ENCODE measurements at places on chromosomes 2 and 18.

DNA sequence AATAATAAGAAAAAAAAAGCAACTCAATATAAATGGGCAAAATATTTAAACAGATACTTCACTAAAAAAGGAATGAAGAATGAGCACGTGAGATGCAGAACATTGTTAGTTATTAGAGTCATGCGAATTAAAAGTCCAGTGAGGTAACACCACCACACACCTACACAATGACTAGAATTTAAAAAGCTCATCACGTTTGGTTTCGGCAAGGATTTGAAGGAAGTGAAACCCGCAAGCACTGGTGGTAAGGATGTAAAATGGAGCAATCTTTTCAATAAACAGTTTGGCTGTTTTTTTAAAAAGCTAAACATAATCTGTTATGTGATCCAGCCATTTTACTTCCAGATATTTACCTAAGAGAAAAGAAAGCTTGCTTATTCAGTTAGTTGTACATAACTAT, 1181.6 kb upstream of the CELF4 start:
- no peak for DNase-seq

DNA sequence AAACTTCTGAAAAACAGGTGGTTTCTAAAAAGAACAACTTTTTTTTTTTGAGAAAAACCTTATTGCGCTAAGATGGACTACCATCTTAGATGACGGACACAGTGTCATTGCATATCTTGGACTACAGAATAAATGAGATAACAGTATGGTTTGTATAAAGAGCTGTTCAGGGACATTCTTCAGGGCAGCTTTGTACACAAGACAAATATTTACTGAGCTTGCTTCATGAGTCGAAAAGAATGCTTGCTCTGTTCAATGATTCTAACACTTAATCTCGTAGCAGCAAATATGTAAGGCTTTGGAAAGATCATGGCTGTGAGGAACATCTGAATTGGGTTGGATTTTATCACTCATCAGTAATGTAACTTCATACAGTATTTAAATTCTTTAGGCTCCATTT, 282.5 kb upstream of the CWC22 start:
- DNase-seq = no peak

- no peak for DNase-seq
Measured at GRCh38 chr2:205683502-205684367, 1.4 kb downstream of the NRP2 start.

DNA sequence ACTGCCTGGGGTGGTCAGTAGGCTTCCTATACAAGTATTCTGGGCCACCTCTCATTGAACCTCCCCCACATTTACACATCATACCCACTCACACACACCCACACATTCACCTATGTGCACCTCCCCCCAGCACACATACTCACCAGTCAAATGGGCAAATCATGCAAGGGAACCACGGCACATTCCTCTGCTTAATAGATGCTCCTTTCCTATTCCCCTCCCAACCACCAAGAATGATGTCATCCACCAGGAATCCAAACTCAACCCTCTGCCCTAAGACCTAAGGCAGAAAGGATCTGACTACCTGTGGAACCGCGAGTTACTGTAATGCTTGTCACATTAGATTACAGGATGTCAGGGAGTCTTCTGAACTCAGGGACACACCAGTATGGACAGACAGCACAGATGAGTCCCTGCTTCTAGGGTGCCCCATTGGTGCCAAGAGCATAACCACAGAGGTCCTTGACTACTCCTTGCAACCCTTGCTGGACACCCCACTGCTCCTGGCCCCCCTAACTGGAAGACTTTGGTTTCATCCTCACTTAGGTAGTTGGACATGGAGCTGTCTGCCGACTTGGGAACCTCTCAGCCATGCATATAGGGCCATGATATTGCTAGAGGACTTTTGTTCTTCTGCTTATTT, 21.5 kb upstream of the CAB39 start:
- DNase-seq = no peak

DNA sequence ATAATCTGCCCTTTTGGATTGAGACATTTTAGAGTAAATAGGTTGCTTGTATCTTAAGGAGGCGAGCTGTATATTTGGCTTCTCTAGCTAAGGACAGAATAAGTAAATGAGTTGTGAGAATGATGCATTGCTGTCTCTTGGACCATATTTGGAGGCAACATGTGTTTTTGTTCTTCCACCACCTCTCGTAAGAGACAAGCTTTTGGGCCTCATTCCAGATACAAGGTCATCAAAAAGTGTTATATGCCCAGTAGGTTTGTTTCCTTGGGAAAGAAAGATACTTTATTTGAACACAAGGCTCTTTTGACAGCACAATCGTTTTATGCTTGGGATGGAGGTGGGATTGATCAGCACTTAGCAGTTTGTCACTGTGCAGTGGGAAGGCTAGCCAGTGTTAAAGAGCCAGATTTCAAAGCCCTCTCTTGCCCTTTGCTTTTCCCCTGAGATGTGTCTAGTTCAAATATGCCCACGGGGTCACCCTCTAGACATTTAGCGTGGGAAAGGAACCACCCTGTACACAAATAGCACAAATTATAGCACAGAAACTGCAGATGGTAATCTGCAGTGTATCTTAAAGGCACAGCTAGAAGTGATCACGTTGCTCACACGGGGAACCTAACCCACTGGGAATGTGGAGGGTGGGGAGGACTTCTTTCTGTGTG, 131.3 kb downstream of the MAP4K4 start:
- DNase-seq = no peak

DNA sequence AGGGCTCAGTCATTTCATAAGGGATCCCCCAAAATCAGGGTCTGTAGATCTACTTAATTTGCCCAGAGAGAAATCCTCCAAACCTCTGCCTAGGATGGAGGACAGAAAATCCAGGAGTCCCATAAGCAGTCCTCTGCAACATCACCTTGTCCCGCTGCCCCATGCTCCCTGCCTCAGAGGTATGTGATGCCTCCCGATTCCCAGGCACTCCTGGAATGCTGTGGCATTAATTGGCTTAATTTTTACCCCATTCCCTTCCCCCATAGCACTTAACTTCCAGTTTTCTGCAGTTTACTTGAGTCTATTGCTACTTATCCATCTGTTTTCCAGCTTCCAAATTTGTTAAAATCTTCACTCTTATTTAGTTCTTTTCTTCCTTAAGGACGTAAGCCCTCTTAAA, 91.6 kb upstream of the TSPYL6 start:
- DNase-seq = no peak

- DNase-seq = no peak
Measured at GRCh38 chr18:2466978-2467377, 104.3 kb downstream of the METTL4 start.

DNA sequence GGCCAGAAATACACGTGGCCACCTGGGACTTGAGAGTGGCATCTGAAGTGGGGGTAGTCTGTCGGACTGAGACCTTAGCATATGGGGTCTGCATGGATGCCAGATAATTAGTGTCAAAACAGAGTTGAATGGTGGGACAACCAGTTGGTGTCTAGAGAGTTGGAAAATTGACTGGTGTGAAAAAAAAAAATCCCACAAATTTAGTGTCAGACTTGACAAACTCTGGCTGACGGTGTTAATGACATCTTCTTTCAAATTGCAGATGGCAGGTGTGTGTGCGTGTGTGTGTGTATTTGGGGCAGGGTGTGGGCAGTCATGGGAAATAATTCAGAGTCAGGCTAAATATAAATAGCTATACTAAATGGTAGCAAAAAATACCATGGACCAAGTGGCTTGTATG, 365.4 kb upstream of the RGPD4 start:
- DNase-seq = no peak

GRCh38 chr2:165698444-165698884, 95.6 kb downstream of the GALNT3 start:
- DNase-seq = no peak

DNA sequence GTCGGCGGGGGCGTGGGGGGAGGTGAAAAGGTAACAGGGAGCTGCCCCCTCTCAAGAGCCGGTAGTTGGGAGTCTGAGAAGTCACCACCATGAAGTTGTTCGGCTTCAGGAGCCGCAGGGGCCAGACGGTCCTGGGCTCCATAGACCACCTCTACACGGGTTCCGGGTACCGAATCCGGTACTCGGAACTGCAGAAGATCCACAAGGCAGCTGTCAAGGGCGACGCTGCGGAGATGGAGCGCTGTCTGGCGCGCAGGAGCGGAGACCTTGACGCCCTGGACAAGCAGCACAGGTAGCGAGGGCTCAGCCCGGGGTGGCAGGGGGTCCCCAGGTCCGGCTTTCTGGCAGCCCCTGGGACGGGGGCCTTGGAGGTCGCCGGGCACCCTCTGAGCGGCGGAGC, 47.1 kb upstream of the ZNF519 start:
- no peak for DNase-seq

DNA sequence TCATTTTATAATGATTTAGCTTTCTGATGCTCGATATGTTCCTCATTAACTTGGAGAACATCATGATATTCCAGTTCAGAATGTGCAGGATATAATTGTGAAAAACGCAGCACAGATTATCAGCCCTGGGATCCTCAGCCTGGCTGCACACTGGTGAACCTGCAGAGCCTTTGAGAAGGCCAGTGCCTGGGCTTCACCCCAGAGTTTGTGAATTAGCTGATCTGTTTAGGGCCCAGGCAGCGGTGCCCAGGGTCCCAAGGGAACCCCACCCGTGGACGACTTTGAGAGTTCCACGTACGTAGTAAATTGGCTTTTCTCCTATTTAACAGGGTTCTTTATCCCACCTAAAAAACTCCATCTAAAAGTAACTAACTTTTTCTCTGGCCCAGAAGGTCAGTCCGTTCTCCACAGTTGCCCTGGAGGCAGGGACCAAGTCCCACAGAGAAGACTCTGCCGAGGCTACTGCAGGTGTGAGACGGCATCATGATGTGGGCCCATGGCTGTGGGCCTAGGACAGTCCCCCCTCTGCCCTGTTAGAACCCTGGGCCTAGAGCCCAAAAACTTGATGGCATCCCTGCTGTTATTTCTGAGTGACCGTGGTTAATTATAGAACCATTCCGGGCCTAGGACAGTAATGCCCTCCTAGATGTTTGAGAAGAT, 39.6 kb upstream of the RPL31 start:
- DNase-seq = no peak

DNA sequence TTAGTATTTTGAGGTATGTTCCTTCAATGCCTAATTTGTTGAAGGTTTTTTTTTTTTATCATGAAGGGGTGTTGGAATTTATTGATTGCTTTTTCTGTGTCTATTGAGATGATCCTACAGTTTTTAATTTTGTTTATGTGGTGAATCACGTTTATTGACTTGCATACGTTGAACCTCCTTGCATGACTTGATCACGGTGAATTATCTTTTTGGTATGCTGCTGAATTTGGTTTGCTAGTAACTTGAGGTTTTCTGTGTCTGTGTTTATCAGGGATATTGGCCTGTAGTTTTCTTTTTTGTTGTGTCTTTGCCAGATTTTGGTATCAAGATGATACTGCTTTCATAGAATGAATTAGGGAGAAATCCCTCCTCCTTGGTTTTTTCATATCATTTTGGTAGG, 23.9 kb downstream of the CLIP4 start:
- DNase-seq = no peak

- DNase-seq = no peak
Measured at GRCh38 chr2:221204699-221205098, 367.4 kb downstream of the EPHA4 start.

GRCh38 chr2:207487650-207488311, 42.0 kb upstream of the CREB1 start:
- DNase-seq = no peak

DNA sequence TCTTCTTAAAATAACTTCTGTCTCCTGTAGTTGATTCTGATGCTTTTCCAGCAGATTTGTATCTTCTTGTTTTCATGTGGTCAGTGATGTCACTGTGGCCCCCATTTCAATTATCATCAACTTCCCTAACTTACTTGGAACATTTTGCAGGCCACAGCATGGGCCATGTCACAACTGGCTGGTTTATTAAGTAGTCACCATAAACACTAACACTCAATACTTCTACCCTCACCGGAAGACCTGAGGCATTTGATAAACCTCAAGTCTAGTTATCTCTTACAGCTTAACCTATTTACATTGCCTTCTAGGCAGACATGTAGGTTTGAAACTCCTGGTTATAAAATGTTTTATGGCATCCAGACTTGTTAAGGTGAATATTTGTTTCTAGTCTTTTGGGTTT, 37.4 kb upstream of the PROKR1 start:
- DNase-seq = no peak

DNA sequence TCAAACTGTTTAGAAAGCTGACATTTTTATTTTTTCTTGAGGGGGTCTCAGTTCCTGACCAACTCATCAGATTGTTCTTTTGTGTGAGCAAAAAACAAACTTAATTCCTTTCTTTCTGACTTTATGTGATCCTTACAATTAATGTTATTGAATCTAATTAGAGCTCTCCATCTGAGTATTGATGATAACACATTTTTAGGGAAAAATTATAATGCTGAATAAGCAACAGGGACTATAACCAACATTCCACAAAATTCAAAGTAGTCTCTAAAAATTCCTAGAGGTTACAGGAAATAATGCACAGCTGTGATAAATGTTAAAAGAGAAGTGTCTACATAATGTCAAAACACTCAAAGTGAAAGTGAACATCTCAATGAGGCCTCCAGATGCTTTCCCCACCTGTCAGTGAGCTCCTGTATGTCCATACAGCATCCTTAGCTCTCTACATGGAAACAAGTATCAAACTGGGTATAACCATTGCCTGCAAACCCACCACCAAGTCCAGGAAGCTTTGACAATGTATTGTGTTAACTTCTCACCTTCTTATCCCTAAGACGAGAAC, 786.0 kb upstream of the SLC39A10 start:
- no peak for DNase-seq

GRCh38 chr2:118697781-118698180, 149.7 kb downstream of the EN1 start:
- no peak for DNase-seq
